ENCODE measurements at places on chromosomes 1 and 21.

DNA sequence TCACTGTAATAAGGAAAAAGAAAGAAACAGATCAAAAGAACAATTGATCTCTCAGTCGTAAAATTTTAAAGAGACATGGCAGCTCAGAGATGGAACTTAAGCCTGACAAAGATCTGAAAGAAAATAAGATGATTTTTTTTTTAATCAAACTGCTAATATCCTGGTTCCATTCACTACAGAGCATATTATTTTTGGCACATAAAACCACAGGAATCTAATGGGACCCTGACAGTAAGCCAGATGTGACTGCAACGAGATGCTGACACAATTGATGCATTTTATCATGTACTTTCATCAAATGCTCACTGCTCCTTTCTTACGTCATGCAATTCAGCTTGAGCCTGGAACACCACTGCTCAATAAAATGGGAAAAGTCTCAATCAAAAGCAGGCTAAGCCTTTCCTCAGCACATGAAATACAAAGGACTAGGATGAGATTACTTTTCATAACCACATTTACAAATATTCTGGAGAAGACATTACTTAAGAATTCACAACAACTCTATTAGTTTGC lies 16.6 kb downstream of the GPATCH2 start:
- no peak for DNase-seq

- no peak for DNase-seq
These were observed 204.2 kb upstream of the RRP15 start for GRCh38 chr1:218080863-218081262.

- no peak for DNase-seq
These were observed 570 bp upstream of the NPR1 start for GRCh38 chr1:153677718-153678518.

GRCh38 chr1:41919764-41920397 lies 1.2 kb upstream of the HIVEP3 start:
- no peak for DNase-seq

- DNase-seq: no peak
These were observed 26.8 kb upstream of the MACF1 start for GRCh38 chr1:39177706-39178105.

GRCh38 chr1:93384656-93385055 lies 38.9 kb downstream of the DR1 start:
- DNase-seq: no peak

GRCh38 chr1:239619190-239619589 lies 232.8 kb downstream of the CHRM3 start:
- no peak for DNase-seq

DNA sequence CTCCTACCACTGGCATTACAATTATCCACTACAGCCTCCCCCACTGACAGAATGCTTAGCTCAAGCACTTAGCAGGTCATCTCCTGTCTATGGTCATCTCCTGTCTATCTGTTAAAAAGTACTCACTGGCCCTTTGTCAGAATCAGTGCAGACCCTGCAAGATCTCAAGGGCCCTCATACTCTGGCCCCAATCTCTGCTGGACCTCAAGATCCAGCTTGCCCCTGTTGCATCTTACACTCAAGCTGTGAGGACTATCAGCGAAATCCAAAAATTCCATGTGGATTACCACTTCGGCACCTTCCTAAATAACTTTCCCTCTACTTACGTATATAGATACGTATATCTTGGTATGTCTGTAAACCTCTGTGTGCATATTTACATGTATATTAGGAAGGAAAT lies 101.6 kb downstream of the VAV3 start:
- no peak for DNase-seq

DNA sequence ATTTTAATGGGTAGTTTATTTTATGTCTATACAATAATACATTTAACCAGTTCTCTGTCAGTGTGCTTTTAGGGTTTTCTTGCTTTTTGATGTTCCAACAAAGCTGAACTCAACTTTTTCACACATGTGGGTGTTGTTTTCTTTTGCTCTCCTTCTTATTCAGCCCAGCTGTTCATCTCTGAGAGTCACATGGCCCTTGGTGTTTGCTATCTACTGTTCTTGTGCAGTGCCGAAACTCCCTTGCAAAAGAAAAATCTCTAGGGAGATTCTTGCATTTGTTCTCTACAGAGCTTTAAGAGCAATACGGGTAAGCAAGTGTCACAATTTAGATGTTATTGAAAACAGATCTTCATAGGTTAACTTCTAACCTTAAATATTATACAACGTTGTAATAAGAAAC lies 281.1 kb upstream of the CXADR start:
- DNase-seq: no peak

GRCh38 chr1:183697814-183698590 lies 44.9 kb upstream of the APOBEC4 start:
- DNase-seq: no peak

DNA sequence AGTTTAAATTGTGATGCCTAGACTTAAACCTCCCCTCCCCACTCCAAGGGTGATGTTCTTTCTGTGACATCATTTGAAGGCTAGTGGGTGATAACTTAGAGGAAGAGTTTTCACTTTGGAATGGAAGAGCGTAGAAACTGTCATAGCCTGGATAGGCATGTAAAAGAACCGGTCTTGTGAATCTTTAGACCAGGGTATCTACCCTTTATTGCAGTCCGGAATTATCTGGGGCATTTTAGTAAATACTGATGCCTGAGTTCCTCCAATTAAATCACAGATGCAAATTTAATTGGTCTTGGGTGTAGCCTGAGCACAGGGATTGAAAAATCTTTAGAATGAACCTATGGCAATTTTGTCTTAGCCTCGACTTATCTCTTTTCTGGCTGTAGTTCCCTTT lies 24.7 kb downstream of the MAN1C1 start:
- DNase-seq: no peak

GRCh38 chr1:55813618-55814017 lies 598.5 kb upstream of the USP24 start:
- DNase-seq: peak; percentile 64

DNA sequence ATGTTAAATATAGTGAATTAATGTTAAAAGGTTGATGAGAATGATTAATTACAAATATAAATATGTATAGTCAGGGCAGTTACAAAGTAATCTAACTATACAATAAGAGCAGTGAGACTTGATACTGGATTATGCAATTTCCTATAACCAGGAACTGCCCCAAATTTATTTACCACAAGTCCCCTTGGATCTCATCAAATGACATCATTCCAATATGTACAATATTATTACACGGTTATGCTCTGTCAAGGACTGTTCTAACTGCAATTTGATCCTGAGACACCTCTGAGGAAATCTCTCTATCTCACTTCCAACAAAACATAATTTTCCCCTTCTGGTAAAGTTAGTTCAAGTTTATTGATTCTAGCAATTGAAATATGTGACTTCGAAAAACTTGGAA lies 917.6 kb downstream of the NCAM2 start:
- peak; percentile 27 for DNase-seq

DNA sequence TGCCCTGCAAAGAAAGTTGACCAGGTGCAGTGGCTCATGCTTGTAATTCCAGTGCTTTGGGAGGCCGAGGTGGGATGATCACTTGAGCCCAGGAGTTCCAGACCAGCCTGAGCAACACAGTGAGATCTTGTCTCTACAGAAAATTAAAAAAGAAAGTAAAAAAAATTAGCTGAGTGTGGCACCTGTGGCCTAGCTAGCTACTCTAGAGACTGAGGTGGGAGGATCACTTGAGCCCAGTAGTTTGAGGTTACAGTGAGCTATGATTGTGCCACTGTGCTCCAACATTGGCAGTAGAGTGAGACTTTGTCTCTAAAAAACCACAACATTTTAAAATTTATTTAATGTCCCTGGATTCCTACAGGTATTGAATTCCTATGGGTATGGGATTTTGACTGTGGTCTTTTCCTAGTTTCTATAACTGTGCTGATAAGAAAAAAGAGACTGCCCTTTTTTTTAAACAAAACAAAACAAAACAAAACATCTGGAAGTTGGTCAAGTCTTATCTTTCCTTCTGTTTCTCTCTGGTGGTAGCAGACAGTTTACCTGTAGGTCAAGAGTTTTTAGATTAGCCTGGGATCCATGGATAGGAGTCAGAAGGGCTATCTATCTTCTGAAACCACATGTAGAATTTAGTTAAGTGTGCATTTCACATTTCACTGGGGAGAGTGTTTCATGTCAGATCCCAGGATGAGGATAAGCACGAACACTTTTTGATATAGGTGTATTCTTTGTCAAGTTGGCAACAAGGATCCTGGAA lies 18.8 kb downstream of the UCK2 start:
- no peak for DNase-seq

DNA sequence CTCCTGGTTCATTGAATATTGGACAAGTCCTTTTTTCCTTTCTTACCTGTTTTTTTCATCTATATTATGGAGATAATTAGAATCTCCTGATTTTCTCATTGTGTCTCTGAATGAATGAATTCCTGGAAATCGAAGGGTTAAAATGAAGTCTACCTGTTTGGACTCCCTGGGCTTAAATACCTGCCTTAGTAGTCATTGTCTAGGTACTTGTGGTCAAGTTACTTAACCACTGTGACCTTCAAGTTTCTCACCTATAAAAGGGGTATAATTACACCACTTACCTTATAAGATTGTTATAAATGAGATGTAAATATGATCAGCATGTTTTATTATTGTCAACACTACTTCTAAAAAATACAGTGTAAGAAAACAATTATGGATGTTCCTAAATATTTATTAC lies 9.0 kb upstream of the TBX19 start:
- no peak for DNase-seq

DNA sequence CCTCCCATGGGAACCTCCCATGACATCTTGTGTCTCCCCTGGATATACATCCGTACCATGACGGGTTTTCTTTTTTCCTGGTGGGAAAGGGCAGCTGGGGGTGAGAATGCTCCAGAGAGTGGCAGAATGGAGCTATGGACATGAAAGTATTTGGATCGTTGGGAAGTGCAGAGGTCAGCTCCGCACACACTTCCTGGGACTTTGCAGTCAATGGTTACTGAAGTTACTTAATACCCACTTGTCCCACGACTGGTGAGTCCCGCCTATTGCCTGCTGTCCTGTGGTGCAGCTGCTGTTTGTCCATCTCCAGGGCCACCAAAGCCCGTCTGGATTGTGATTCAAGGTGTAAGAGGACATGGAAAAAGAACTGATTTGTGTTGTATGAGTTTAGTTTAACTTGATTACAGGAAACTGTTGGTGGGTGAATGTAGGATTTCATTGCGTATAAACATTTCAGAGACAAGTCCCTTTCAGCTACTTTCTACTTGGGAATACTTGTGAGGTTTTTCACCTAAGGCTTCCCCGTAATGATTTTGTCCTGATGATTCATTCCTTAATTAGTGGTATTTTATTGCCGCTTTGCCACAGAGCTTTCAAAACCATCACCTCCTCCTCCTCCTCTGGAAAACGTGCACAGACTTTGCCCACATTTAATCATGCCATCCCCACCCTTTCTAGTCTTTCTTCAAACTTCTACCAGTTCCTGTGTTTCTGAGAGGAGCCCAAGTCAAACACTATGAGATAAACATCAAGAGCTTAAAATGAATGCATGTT lies 308.8 kb downstream of the KIF26B start:
- no peak for DNase-seq

- no peak for DNase-seq
These were observed 7.4 kb upstream of the KCNN3 start for GRCh38 chr1:154877370-154877974.

DNA sequence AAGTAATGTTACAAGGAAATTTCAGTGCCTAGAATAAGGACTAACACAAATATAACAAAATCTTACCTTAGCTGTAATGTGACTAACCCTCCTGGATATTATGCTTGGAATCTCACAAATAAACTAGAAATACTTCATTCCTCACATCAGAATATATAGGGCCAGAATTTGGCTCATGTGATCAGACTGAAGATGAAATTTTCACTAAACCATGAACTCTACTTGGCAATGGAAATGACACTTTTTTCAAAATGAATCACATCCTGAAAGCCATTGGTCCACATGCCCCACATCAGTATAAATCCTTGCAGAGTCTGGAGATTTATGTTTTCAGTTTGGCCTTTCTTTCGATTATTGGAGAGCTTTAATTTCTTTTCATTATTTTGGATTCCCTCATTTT lies 227.8 kb downstream of the NRIP1 start:
- DNase-seq: no peak

DNA sequence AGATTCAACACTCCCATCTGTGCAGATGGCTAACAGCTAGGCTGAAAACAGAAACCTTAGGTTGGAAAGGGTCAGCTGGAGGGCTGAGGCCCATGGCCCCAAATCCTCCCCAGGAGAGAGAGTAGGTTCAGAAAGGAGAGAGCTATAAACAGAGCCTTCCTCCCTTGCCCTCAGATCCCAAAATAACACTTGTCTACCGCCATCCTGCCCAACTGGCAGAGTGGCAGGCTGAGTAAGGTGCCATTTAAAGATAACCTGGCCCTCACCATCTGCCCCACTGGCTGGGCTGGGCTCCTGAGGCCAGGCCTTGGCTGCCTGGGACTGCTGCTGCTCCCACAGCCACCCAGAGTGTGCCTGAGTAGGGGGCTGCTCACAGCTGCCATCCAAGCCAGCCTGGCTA lies 4.3 kb upstream of the SHISA4 start:
- DNase-seq: no peak

DNA sequence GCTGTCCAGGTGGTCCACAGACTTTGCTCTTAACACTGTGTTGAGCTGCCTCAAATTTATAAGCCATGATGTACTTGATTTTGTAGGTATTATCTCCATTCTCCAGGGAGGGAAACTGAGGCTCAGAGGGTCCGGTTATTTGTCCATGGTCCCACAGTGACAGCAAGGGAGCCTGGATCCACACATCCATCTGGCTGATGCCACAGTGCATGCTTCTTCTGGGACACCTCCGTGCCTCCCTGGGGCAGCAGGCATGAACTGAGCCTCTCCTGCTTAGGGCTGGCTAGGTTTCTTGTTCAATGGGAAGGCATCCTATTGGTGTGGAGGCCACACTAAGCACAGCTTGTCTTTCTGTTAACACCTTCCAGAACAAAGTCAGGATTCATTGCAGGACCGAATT lies 317.3 kb downstream of the AJAP1 start:
- DNase-seq: no peak

GRCh38 chr1:174075245-174075692 lies 53.1 kb upstream of the RC3H1 start:
- DNase-seq: no peak

GRCh38 chr1:155729031-155729898 lies 40.4 kb downstream of the DAP3 start:
- peak; percentile 20 for DNase-seq

GRCh38 chr1:164504749-164505148 lies 54.2 kb upstream of the PBX1 start:
- DNase-seq: no peak

GRCh38 chr1:176789571-176790090 lies 326.7 kb downstream of the PAPPA2 start:
- no peak for DNase-seq

GRCh38 chr1:108063703-108064102 lies 98.7 kb upstream of the VAV3 start:
- no peak for DNase-seq

GRCh38 chr1:147757015-147757990 lies 3.1 kb downstream of the GJA5 start:
- DNase-seq: no peak

Measured in muscle of arm (tissue), 14 donors.